ENCODE measurements at places on chromosomes 7 and 10. TPM values are rescaled to one million over a fixed set of nuclear protein-coding genes. Genes with fewer than 3 reads are reported as not detected.

The TDRD1 gene
- 0.47 TPM for total RNA-seq

DNA sequence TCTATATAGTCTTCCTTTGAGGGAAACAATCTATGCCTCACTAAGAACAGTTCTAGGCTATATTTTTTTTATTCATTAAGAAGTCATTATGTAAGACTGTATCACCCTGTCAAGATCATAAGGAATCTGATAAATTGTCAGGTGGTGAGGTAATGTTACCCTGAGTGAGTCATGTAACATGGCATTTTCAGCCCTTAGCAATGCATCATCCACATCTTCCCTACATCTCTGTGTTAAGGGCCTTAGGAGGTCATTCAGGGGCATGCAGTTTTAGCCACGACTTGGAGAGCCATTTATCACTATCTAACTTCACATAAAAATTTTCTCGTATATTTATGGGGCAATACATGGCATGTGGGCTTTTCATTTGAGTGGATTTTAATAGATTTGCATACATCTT is 924.5 kb upstream of the MBL2 start:
- no peaks in the 10 kb centered on the region for H3K4me1 ChIP-seq
- H3K27ac ChIP-seq: no peak overlapping the region
- DNase-seq: no peak
- no peaks in the 10 kb centered on the region for H3K27me3 ChIP-seq
- H3K36me3 ChIP-seq: no peaks in the 10 kb centered on the region

The FAM25A gene
- total RNA-seq: not detected

The OIT3 gene
- total RNA-seq: not detected

The UPK3B gene
- total RNA-seq: not detected

The SH2D4B gene
- total RNA-seq: 0.05 TPM

- H3K27me3 ChIP-seq: no peaks in the 10 kb centered on the region
- no peaks in the 10 kb centered on the region for H3K36me3 ChIP-seq
- H3K27ac ChIP-seq: no peak overlapping the region
- no peaks in the 10 kb centered on the region for H3K4me1 ChIP-seq
Measured at GRCh38 chr10:59087486-59087885, 89.0 kb upstream of the PHYHIPL start.

GRCh38 chr7:82051601-82052000 is 281.8 kb upstream of the HGF start:
- no peaks in the 10 kb centered on the region for H3K4me1 ChIP-seq
- H3K4me3 ChIP-seq: no peak overlapping the region
- no peaks in the 10 kb centered on the region for H3K27me3 ChIP-seq
- no peak overlapping the region for H3K27ac ChIP-seq
